Esophagus squamous epithelium (tissue), 5 donors: ENCODE measurements at places on chromosomes 4 and X.

- DNase-seq: no peak
Observed at GRCh38 chr4:135238940-135239339, 1037.4 kb upstream of the PABPC4L start.

- DNase-seq: no peak
Observed at GRCh38 chr4:158769175-158769921, 522 bp downstream of the FNIP2 start.

- DNase-seq: no peak
Observed at GRCh38 chr4:157664726-157665125, 444.2 kb downstream of the GRIA2 start.

DNA sequence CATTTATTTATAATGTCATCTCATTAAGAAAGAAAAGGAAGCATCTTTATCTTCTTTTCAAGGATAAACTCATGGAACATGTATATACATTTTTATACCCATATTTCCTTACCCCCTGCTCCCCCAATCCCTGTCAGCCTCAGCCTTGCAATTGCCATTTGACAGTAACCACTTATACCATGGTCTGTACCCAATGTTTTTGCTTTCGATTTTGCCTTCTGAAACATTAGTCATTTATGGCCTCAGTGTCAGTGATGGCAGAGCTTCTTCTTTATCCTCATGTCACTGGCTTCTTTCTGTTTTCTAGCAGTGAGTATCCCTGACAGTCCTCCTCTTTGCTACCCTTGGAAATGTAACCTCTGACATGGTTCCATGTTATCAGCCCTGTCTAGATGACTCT, 228.4 kb downstream of the SPRY1 start:
- DNase-seq: no peak

DNA sequence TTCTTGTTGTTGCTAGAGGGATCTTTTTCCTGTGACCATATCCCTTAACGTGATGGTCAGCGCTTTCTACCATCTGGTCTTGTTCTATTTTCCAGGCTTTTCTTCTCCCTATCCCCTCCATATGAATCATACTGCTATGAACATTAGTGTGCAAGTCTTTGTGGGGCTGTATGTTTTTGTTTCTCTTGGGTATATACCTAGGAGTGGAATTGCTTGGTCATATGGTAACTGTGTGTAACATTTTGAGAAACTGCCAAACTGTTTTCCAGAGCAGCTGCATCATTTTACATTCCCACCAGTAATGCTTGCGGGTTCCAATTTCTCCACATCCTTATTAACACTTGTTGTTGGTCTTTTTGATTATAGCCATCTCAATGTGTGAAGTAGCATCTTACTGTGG, 121.4 kb downstream of the SPRY1 start:
- DNase-seq: no peak

- DNase-seq: no peak
Observed at GRCh38 chr4:27000820-27001219, 140.2 kb downstream of the STIM2 start.

DNA sequence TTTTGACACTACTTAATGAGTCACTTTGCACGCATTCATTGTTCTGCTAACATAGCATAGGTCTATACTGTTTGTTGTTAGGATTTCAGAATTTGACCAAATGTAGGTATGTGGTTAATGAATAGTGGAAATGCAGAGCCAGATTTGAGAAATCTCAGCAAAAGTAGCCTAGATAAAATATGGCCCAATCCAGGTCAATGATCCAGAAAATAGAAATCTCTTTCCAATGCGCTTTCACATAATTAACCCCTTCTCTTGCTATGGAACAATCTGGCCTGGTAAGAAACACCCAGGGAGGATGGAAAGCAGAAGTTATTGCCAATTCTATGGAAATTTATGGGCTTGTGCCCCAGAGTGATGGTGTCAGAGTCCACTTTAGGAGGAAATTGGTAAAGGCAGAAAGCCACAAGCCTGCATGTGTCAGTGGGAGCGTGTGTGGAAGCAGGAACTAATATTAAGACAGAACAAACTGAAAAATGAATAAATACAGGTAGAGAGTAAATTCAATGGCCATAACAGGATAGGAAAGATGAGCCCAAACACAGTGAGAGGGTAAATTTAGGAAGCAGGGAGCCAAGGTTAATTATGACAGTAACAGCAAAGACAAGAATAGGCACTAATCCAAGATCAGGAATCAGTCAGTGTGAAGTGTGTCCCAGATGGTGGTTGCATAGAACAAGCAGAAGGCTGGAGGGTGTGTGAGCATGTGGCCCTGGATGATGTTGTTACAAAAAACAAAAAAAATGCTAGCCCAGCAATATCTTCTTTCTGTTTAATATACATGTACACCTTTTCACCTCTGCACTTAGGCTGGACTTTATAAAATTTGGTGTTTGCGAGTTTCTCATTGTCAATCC, 102.9 kb downstream of the SYTL5 start:
- DNase-seq: no peak

- DNase-seq: no peak
Observed at GRCh38 chr4:3262208-3263052, 13.5 kb downstream of the MSANTD1 start.

- no peak for DNase-seq
Observed at GRCh38 chr4:74926007-74926406, 6.9 kb upstream of the PARM1 start.

GRCh38 chr4:82275431-82276331, 98.1 kb downstream of the HNRNPD start:
- no peak for DNase-seq

DNA sequence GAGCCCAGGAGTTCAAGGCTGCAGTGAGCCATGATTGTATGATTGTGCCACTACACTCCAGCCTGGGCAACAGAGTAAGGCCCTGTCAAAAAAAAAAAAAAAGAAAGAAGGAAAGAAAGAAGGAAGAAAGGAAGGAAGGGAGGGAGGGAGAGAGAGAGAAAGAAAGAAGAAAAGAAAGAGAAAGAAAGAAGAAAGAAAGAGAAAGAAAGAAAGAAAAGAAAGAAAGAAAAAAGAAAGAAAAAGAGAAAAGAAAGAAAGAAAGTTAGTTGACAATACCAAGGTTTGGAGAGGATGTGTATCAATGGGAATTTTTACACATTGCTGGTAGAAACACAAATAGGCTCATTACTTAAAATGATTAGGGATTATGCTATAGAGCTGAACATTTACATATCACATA, 19.8 kb downstream of the RADX start:
- no peak for DNase-seq

DNA sequence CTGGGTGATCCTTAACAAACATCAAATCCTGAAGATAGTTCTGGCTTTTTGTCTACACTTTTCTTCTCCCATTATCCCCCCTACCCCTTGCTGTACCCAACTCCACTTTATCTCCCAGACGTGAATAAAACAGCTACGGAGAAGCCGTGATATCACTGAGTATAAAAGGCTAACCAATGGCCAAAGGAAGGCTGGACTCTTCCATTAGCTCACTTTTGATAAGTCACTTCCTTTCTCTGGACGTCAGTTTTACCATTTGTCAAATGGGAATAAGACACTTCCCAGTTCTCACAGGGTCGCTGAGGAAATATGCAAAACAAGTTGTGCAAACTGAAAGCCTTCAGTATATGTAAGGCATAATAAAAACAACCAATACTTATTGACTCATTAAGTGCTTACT, 38.6 kb upstream of the EDA2R start:
- DNase-seq: no peak

DNA sequence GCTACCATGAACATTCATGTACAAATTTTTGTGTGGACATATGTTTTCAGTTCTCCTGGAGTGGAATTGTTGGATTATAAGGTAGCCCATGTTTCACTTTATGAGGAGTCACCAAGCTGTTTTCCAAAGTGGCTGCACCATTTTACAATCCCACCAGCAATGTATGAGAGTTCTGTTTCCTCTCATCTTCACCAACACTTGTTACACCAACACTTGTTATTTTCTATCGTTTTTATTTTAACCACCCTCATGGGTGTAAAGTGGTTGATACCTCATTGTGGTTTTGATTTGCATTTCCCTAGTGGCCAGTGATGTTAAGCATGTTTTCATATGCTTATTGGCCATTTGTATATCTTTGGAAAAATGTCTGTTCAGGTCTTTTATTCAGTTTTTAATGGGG, 4.1 kb downstream of the EXOC1 start:
- DNase-seq: no peak

DNA sequence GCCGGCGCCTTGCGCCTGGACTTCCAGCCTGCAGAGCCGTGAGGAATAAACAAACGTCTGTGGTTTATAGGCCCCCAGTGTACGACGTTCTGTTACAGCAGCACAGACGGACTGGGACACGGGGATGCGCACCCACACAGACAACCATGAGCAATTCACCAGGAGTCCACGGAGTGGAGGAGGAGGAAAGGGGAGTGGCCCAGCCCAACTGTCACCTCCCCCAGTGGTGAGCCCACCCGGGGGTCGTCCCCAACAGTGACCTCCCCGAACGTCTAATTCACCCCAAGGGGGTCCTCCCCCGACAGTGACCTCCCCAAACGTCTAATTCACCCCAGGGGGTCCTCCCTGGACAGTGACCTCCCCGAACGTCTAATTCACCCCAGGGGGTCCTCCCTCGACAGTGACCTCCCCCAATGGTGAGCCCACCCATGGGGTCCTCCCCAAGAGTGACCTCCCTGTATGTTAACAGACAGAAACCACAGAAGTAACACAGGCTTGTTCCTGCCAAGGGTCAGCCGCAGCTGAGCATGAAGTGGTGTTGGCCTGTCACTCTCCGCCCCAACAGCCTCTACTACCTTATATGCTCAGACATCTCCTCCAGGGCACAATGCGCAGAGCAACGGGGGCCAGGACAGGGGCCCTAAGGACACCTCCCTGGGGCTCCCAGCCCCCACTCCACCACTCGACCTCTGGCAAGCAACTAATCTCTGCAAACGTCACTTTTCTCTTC, 6.2 kb downstream of the GAK start:
- DNase-seq: no peak

DNA sequence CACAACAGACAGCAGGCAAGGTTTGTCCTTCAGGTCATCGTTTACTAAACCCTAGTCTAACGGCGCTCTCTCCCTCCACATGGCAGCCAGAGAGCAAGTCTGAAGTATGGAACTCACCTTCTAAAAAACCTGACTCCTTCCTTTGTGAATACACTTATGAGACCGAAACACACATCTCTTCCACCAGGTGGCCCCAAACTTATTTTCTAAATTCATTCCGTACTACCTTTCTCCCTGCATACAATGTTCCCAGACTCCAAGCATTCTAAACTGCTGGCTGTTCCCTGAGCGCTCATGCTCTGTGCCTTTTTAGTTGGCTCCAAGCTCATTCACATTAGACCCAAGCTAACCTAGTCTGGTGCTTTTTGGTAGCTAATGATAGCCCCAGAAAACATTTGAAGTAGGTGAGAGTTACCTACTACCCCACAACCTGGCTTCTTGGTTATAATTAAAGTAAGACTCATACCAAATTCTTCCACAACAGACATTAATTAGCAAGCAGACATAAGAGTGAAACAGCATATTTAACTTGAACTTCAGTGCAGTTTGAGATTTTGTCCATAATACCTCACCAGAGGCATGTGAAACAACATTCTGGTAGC, 67.6 kb upstream of the DCLK2 start:
- no peak for DNase-seq

- DNase-seq: no peak
Observed at GRCh38 chrX:103503163-103503852, 16.0 kb downstream of the RAB40A start.

GRCh38 chr4:38531141-38531727, 132.8 kb upstream of the KLF3 start:
- DNase-seq: no peak

DNA sequence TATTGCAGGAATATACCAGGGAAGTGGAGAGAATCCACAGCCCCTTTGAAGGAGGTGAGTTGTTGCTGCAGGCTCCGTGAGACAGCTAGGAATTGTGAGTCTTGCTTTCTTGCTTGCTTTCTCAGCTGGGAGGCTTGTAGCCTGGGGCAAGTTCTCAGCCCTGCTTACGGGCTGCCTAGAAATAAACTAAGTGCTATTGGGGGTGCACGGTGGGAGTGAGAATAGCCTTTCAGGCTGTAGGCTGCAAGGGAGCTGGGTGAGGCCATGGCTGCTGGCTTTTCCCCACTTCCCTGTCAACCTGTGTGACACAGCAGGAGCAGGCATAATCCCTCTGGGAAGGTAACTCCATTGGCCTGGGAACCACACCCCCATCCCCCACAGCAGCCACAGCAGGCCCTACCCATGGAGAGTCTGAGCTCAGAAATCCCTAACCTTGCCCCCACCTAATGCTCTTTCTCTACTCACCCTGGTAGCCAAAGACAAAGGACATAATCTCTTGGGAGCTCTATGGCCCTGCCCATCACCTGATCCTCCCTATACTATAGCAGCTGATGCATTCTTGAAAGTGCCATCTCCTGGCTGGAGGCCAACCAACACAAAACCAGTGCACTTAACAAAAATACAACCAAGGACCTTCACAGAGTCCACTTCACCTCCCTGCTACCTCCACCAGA, 113.0 kb downstream of the MMRN1 start:
- no peak for DNase-seq

- DNase-seq: no peak
Observed at GRCh38 chrX:118475903-118476302, 19.7 kb upstream of the DOCK11 start.

GRCh38 chr4:3765271-3766035, 732 bp upstream of the ADRA2C start:
- DNase-seq: no peak

DNA sequence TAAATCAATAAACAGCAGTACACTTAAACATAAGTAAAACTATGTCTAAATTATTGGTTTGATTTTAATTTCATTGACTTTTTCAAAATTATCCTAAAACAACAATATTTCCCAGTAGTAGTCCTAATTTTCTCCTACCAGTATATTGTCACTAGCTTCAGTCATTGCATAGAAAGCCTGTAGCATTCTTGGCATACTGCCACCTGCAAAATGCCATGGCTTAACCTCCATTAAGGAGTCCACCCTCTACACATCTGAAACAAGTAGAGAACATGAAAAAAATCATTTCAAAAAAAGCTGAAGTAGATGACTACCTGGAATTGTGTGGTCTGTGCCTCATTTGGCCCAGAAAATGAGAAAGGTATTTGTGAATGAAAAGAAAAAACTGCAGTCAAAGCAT, 348.5 kb downstream of the INPP4B start:
- no peak for DNase-seq

GRCh38 chrX:101057093-101057714, 5.3 kb upstream of the TRMT2B start:
- no peak for DNase-seq

DNA sequence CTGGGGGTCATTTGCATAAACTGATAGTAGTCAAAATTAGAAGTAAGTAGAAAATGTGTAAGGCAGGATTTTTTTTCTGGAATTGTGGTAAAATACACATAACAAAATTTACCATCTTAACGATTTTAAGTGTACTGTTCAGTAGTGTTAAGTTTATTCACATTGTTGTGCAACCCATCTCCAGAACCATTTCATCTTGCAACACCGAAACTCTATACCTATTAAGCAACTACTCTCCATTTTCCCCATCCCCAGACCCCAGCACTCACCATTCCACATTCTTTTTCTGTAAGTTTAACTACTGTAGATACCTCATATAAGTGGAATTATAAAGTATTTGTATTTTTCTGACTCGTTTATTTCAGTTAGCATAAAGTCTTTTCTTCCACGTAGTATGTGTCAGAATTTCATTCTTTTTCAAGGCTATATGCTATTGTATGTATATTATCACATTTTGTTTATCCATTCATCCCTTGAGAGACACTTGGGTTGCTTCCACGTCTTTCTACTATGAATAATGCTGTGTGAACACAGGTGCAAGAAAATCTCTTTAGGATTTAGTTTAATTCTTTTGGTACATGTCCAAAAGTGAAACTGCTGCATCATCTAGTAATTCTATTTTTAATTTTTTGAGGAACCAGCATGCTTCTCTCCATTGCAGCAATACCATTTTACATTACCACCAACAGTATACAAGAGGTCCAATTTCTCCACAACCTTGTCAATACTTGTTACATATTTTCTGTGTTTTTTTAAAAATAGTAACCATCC, 39.1 kb upstream of the NSUN7 start:
- DNase-seq: no peak
